ENCODE measurements at places on chromosomes 7 and 10.
A peak's percentile ranks its signal among the peaks of the same experiment; 100 is the strongest.

DNA sequence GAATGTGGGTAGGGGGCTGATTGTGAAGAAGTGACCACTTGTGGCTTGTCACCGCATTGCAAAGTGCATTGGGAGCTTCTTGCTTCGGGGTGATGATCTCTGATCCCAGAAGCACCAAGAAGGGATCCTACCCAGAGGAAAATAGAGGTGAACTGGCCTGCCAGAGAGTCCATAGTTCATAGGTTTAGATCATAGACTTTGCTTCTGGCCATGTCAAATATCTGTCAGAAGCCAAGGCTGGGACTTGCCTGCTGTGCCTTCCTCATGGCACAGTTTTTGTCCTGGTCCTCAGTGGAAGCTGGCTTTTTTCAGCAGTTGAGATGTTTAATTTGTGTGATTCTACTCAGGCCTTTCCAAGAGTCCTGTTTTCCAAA lies 1.1 kb downstream of the ZSWIM8 start:
- no peak for DNase-seq

DNA sequence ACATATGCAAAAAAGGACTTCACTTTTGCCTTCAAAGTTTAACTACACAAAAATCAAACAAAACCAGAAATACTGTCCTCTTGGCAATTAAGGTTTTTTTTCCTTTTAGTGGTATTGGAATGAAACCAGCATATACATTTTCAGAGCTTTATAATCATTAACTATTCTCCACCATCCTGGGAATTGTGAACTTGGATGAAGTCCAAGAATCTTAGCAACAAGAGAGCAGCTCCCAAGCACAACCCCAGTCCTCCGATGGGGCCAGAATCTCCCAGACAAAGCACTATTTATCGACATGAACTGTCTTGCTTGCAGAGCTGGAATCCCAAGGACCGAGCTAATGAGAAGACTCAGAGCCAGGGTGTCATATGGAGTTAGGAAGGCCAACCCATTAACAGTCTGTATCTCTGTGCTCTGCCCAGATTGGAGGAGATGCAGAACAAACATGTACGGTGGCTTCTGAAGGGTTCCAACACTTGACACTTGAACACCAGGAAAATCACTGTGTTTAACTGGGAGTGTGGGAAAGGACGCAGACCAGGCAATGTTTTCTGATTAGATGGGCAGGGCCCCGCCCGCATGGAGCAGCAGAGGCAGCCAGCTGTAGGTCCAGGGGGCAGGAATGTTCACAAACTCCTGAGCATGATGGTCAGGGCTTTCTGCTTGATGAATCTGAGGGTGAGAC lies 35.5 kb downstream of the PPP1R3C start:
- peak; percentile 78 for DNase-seq

DNA sequence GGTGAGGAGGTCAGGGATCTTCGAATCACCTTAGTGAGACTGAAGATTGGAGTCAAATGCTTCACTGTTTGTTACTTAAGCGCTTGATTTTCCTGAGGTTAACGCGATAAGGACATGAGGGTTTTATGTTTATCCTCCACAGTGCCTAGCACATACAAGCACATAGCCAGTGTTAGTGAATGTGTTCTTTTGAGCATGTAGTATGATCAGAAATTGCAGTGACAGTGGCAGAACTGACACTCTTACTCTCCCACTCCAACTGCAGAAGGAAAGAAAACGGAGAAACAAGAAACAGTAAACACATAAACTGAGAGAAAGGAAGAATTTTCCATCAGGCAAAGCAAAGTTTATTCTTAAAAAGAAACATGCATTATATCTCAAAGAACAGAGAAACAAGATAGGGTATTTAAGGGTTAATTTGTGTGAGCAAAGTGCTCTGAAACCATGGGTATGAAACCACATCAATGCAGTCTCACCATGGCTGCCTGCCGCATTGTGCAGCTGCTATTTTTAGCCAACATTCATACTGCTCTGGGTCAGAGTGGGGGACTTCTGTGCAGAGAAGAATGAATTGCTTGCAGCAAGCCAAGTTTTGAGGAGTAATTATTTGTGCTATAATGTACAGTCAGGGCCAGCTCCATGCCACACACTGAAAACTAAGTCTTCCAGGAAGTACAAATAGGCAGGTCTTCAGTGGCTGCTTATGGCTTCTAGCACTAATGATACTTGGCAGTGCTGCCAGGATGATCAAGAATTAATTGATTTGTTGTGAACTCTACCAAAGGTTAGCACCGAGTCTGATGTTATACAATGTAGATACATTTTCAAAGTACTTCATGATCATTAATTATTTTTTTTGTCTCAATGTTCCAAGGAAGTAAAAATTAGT lies 152.0 kb downstream of the MACC1 start:
- DNase-seq: peak; percentile 35

DNA sequence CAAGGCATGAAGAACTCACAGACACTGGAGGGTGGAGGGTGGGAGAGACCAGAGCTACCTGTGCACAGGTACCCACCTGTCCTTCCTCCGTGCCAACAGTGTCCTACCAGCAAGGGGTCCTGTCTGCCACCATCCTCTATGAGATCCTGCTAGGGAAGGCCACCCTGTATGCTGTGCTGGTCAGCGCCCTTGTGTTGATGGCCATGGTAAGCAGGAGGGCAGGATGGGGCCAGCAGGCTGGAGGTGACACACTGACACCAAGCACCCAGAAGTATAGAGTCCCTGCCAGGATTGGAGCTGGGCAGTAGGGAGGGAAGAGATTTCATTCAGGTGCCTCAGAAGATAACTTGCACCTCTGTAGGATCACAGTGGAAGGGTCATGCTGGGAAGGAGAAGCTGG lies 21.8 kb downstream of the PRSS2 start:
- no peak for DNase-seq

DNA sequence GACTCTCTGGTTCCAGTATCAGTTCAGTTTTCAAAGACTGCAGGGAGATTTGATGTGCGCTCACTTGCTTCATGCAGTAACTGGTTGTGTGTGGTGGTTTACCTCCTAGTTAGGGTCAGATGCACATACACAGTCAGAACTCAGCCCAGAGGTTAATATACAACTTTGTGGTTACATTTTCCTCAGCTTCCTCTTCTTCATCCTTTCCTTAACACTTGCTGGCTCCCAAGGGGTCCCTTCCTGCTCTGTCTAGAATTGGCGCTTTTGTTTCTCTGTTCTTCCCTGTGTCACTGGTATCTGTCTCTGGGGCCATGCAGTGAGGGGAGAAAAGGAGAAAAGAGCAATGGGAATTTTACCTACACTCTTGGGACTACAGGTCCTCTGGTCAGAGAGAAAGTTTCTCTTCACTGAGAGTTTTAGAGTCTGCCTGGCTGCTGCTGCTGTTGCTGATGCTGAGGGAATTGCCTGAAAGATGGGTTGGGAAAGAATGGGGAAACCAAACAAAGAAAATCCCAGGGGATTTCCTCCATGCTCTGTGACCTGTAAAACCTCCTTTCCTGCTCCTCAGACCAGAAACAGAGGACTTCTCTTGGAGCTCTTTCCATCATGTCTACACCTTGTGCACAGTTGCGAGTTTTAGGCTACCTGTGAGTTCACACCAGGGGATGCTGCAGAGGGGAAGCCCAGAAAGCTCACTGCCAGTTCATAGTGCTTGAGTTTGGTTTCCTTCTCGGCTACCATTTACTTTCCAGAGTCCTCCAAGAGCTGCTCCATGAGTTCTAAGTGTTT lies 74.6 kb downstream of the WDFY4 start:
- DNase-seq: no peak

GRCh38 chr10:79269969-79270368 lies 77.3 kb upstream of the PPIF start:
- DNase-seq: no peak

DNA sequence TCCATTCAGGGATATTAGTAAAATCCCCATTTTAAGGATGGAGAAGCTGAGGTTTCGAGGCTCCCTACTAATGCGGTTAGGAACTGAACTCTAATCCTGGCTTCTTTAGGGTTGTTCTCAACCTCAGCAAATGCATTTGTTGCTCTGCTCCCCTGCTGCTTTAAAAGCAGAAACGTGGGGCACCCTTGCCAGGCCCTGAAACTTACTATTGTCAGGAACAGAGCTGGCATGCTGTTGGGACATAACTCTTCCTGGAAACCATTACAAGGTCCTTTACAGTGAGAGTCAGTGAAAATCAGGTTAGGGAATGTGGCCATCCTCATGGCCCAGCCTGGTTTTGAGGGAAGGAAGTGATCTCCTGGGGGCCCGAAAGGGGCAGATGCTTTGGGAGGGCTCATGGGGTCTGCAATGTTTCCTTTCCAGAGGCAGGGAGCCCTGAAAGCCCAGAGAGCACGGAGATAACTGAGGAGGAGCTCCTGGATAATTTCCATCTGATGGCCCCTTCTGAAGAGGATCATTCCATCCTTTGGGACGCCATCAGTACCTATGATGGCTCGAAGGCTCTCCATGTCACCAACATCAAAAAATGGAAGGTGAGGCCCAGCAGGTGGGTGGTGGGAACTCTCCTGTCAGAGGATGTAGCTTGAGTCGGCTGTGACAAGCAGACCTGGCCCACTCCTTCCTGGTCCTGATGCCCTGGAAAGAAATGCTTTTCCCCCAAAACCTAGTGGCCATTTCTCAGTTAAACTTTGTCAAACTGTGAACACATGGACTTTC lies 2.0 kb downstream of the IGFBP1 start:
- no peak for DNase-seq

DNA sequence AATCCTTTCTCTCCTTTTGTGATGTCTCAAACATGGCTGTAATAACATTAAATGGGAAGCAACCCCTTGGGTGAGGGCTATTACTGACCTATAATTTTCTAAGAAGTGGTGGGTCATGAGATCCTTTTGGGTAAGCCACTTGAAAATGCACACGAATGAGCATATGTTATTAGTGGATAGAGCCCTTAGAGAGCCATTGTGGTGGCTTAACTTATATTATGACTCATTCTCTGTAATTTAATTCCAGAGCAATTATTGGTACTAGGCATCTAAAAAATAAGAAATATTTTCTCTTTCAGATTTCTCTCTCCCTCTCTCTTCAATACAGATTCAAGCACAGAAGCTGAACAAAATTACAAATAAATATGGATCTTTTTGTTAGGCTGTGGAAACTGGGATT lies 1177.4 kb upstream of the PHF14 start:
- no peak for DNase-seq

DNA sequence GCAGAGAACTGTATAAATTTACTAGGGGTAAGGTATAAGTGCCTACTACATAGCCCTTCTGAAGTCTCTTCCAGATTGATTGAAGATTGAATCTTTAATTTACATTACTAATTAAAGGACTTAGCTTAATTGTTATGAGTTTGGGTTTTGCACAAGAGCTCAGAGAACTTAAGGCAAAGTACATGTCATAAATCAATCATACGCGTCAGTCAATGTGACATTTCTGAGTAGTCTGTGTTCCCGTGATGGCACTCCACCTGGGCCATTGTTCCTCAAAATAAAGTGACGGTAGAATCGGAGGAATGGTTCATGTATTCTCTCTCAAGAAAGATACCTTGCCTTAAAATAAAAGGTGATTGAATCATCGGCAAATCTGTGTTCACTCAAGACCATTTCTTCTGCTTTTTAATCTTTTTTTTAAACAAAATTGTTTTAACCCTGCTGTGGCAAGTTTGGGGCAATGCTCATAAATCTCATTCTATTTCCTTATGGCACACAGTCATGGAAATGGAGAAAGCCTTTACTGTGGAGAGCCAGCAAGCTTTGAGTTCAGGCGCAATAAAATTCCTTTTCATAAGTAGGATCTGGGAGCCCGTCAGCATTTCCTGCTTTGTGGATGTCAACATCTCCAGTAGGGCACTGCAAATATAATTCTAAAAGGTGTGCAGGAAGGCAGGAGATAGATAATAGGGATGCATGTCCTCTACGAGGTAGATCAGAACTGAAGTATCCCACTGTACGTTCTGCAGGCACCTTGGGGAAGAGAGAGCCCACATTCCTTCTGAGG lies 427.4 kb downstream of the GATA3 start:
- no peak for DNase-seq
